Posterior cingulate gyrus (tissue), 11 donors: ENCODE measurements at places on chromosomes 6 and 20.

DNA sequence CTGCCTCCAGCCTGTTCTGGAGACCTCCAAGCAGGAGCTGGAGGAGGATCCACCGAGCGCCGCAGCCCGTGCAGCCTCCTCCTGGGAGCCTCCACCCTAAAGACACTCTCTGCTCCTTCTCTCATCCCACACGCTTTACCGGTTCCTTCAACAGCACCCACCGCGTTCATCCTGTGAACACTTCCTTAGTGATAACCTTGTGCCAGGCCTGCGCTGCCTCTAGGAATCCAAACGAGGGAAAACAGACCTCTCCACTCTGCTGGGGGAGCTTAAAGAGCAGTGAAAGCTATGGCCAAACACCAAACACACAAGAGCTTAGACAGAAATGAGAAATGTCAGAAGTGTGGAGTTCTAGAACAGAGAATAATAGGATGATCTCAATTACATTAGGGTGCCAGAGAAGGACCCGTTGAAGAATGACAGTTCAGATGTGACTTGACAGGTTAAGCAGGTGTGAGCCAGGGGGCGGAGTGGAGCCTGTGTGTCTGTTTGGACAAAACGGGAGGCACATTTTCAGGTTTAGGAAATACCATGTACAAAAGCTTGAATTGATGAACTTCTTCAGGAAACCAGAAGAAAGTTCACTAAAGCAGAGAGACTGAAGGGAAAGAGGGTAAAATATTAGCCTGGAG is 28.5 kb upstream of the HLA-DRB5 start:
- DNase-seq, result no peak

GRCh38 chr20:46221256-46221833 is 87.0 kb downstream of the CDH22 start:
- peak; percentile 74 for DNase-seq

DNA sequence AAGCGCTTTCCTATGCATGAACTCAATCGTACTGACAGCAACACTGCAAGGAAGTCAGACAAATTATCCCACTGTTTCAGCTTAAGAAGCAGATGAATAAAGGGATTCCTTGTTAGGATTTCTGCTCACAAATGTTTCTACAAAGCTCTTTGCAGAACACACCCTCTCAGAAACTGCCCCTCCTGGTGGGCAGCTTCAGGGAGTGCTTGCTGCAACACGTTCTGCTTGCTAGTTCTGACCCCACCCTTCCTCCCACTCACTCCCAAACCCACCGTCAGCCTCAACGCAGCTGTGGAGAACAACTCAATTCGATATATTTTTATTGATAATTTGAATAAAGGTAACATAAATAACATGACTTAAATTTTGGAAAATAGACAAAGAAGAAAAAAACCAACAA is 250.8 kb upstream of the PRDM1 start:
- DNase-seq, result no peak

DNA sequence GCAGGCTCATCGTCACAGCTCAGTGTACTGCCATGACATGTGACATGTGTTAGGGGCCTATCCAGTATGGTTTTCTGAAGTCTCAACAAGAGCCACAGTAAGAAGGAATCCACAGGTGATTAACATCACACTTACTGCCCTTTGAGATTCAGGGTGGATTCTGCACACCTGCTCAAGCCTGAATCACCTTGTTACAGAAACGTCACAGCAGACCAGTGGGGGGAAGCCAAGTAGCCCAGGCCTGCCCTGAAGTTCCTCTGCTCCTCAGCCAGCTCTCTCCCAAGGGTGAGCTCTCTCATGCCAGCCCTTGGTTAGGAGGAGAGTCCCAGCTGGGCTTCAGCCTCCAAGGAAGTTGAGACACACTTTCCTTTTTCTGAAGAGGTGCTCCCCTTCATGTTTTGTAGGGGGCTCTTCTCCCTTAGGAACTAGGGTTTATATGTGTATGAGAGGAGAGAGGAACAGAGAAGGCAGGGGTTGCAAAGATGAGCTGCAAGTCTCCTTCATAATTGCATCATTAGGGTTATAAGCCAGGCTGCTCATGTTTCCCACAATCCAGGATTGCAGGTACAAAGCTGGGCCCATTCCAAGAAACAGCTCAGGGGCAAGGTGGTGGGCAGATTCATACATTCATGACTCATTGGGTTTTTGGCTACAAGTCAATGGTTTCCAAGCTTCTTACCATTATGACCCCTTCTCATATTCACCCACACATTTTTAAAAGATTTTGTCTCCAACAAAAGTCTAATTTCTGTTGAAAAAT is 11.6 kb downstream of the GSS start:
- DNase-seq, result no peak

DNA sequence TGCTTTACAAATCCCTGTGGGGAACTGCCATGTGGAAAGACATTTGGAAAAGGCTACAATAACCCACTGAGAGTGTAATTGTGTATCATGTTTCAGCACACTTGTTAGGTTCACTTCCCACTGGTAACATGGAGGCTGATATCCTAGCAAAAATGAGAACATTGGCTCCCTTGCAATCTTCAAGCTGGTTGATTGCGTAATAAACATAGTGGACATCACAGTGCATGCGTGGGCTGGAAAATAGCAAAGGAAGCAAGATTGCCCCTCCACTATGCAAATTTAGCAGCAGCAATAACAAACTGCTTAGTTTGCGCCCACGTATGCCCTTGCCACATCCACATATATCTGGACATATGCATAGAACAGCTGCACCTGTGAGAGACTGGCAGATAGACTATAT is 410.2 kb downstream of the MEI4 start:
- no peak for DNase-seq

- no peak for DNase-seq
Measured at GRCh38 chr20:1775117-1775516, 117.5 kb upstream of the SIRPG start.

DNA sequence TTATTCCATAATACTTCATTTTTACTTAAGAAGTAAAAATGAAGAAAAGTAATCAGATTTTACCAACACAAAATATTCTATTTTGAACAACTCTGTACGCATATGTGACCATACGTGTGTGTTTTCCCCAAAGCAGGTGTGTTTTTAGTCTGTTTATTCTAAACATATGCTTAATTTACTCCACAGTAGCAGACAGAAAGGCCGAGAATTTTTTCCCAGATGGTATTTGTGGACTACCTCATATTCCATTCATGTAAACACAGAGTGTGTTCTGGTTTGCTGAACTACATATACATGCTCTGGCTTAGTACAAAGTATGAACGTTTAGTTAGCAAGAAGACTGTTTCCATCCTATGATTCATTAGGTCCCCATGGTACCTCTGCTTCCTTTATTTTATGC is 233.3 kb upstream of the RUNX2 start:
- no peak for DNase-seq

- no peak for DNase-seq
Measured at GRCh38 chr6:112321941-112322424, 25.1 kb upstream of the RFPL4B start.

DNA sequence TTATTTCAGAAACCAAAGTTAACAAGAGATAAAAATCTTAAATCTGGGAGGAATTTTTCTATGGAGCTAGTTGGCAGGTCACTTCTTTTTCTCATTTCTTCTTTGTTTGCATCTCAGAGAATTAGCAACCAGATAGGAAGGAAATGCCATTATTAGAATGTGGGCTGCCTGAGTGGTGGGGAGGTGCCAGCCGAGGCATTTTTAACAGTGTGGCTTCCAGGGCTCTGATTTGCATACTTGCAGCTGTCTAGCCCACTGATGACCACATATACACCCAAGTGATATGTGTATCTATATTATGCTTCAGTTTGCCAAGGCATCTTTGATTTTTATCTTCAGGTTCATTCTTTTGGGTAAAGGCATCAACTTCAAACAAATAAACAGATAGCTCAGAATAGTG is 206.7 kb downstream of the CLIC5 start:
- DNase-seq, result no peak

DNA sequence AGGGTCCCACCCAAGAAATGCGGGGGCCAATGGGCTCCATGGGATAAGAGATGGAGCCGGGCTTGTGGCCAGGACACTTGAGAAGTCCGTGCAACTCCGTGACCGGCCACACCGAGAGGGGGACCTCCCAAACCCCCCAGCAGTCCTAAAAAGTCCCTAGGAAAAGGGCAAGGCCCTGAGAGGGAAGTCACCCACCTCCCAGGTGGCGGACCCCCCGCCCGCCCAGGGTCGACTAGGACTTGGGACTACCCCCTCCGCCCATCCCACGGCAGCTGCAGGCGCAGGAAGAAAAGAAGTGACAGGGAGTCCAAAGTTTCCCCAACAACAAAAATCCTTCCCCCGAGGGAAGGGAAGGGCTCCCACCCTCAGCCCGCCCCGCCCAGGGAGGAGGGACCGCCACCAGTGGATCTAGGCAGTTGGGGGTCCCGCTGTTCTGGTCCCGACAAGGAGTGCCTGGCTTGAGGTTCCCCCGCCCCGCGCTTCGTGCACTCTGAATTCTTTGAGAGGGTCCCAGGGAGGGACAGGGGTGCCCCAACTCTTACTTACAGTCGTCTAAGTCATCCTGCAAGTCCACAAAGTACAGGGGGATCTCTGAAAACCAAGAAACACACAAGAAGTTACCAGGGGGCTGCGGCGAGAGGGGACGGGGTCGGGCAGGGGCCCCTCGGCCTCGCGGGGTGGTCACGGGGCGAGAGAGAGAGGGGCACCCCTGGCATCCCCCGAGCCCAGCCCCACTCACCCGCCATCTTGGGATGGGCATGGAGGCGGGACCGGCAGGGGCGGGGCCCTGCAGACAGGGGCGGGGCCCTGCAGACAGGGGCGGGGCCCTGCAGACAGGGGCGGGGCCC is 611 bp upstream of the RAB22A start:
- peak; percentile 66 for DNase-seq

DNA sequence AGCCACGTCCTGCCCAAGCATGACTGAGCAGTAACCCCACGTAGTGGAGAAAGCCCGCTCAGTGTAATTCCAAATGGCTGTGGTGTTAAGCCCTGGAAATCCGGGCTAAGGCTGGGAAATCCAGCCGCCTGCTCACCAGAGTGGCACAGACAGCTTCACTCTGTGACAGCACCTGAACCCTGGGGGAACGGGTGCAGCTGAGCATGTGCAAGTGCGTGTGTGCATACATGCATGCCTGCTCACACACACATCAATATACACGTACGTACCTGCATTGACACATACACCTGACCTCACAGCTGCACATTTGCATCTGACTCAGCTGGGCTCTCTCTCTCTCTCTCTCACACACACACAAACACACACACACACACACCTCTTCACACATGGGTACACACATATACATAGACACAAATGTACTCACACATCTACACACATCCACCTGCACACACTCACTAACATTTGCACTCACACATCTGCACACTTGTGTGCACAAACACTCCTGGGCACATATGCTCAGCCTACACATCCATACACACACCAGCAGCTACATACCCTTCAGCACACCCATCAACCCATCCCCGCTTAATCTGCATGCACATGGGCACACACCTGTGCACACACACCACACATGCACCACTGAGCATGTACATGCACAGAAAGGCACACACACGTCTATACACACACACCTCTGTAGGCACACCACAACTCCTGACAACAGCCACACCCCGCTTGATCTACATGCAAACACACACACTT is 114.1 kb downstream of the GRM4 start:
- DNase-seq, result no peak

DNA sequence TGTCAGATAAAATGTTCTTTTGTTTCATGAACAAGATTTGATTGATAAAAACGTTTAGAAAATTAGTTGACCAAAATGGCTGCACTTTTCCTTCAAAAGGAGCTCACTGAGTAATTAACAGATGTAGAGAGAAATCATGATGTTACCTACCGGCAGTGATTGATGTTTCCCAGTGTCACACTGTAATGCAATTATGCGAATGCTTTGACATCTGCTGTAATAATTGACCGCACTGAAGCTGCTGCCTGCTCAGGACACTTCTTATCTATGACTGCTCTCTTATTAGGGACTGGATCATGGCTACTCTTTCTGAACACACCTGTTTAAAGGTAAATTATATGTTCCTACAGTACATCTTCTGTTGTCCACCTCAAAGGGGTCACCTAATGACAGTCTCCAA is 94.6 kb downstream of the GPR63 start:
- no peak for DNase-seq

DNA sequence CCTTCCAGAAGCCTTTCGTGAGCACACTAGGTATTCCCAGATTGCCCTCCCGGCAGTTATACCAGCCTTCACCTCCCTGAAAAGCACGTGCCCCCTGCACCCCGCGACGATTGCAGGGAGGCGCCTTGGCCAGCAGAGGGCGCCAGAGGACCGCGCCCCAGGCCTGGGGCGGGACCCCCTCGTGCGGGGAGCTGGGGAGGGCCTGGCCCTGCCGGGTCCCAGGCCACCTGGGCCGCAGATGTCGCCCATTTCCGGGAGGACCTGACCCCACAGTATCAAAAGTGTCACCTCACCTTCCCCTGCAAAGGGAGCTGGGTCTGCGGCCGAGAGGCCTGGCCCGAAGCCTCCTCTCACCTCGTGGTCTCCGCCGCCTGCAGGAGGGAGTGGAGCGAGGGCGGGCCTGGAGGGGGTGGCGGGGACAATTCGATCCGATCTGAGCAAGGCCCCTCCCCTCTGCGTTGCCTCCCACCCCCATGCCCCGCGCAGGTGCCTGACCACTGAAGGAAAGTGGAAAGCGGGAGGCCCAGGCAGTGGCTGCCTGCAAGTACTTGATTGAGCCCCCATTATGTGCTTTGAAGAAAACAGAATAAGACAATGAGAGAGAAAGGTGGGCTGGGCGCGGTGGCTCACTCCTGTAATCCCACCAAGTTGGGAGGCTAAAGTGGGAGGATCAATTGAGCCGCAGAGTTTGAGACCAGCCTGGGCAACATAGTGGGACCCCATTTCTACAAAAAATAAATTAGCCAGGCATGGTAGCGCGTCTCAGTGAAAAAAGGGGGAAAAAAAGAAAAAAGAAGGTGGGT is 3.5 kb upstream of the SNAI1 start:
- DNase-seq, result no peak

DNA sequence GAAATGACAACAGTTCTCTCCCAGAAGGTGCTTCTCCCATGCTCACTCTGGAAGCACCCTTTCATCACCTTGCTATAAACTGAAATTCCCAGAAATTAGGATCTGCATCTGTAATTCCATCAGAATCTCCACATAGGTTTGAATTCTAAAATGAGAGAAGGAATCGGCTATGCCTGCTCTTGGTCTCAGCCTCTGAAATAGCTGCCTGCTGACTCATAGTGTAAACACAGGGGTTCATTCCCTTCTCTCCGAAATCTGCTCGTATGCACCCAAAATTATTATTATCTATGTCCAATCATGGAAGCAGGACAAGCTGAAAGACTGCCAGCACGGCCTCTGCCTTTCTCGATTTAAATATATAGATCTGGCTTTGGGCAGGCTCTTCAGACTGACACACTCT is 74.6 kb upstream of the TAB2 start:
- DNase-seq, result no peak
